ENCODE measurements at places on chromosomes 13 and 19.

DNA sequence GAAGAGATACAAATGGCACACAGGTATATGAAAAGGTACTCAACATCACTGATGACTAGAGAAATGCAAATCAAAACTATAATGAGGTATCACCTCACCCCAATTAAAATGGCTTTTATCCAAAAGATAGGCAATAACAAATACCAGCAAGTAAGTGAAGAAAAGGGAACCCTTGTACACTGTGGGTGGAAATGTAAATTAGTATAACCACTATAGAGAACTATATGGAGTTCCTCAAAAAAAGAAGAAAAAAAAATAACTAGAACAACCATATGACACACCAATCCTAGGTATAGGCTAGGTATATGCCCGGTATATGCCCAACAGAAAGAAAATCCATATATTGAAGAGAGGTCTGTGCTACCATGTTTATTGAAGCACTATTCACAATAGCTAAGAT, 150.9 kb downstream of the VWA8 start:
- no peak for DNase-seq

DNA sequence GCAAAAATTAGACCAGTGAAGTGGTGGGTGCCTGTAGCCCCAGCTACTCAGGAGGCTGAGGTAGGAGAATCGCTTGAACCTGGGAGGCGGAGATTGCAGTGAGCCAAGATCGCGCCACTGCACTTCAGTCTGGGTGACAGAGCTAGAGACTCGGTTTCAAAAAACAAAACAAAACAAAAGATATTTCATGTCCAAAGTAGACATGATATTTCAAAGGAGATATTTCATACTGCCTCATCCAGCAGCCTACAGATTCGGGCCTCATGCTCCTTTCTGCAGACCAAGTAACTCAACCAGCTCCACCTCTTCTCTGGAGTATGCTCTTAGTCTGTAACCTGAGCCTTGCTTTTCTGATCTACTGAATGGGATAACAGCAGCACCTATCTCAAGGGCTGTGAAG, 15.0 kb downstream of the ZC3H4 start:
- no peak for DNase-seq

GRCh38 chr13:112775791-112776279, 86.0 kb downstream of the ATP11A start:
- no peak for DNase-seq

- DNase-seq = no peak
Measured at GRCh38 chr19:11861301-11861700, 12.8 kb downstream of the ZNF439 start.

- no peak for DNase-seq
Measured at GRCh38 chr13:66532845-66533244, 697.3 kb downstream of the PCDH9 start.

- DNase-seq = no peak
Measured at GRCh38 chr13:76878043-76878442, 8.2 kb downstream of the KCTD12 start.

GRCh38 chr13:83503424-83503823, 378.9 kb downstream of the SLITRK1 start:
- no peak for DNase-seq

DNA sequence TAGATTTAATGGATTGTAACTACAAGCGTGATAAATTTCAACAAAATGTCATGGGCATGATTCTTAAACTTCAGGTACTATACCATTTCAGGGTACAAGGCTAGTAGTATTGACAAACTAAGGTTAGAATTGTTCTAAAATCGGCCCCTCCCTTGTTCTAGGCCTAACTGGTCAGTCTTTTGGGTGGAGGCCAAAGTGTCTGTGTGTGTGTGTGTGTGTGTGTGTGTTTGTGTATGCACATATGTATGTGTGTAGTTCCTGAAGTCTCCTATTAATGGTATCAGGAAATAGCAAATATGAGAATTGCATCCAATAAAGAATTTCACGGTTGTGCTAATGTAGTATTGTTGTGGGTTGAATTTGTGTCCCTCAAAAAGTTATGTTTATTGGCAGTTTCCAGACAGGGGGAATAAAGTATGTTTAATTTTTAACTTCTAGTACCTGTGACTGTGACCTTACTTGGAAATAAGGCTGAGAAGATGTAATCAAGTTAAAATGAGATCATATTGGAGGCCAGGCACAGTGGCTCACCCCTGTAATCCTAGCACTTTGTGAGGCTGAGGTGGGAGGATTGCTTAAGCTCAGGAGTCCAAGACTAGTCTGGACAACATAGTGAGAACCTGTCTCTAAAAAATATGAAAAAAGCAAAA, 119.2 kb downstream of the KLF5 start:
- DNase-seq = no peak

- DNase-seq = no peak
Measured at GRCh38 chr13:98938801-98939200, 39.1 kb downstream of the DOCK9 start.

GRCh38 chr13:30697996-30698401, 37.3 kb upstream of the ALOX5AP start:
- DNase-seq = no peak

DNA sequence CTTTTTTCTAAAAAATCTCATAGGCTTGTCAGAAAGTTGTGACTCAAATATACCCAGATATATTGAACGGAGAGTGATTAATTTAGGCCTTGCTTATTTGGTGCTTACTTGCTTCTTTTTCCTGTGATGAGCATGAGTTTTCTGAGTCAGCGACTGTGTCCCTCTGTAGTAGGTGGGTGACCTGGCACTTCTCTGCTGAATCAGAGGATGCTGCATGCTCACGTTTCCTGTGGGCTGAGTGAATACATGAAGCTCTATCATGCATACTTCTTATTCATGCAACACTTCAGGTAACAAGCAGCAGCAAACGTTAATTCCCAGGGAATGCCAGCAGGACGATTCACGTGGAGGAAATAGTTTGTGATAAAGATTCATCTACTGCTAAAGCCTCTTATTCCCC, 245.0 kb downstream of the KLF5 start:
- DNase-seq = no peak

GRCh38 chr13:98972627-98973026, 5.2 kb downstream of the DOCK9 start:
- no peak for DNase-seq

DNA sequence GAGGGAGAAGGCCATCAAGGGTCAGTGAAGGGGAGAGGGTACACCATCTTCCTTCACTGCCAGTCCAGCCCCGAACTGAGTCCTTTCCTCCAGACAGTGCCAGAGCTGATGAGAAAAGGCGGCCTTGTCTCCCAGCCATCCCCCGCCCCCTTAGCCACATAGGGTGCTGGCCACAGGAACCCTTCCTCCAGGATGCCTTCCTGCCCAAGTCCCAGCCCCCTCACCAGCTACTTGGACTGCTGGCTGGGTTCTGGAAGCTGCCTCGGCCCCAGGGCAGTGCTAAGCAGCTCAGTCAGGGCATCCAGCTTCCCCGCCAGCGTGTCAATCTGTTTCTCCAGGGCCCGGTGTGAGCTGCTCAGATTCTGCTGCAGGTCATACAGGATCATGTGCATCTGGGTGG, 12.6 kb upstream of the SMG9 start:
- no peak for DNase-seq

- DNase-seq = no peak
Measured at GRCh38 chr19:48258350-48258749, 2.6 kb upstream of the CARD8 start.

GRCh38 chr13:83620530-83621220, 261.6 kb downstream of the SLITRK1 start:
- DNase-seq = no peak

- no peak for DNase-seq
Measured at GRCh38 chr13:20497006-20497775, 28.5 kb downstream of the CRYL1 start.

DNA sequence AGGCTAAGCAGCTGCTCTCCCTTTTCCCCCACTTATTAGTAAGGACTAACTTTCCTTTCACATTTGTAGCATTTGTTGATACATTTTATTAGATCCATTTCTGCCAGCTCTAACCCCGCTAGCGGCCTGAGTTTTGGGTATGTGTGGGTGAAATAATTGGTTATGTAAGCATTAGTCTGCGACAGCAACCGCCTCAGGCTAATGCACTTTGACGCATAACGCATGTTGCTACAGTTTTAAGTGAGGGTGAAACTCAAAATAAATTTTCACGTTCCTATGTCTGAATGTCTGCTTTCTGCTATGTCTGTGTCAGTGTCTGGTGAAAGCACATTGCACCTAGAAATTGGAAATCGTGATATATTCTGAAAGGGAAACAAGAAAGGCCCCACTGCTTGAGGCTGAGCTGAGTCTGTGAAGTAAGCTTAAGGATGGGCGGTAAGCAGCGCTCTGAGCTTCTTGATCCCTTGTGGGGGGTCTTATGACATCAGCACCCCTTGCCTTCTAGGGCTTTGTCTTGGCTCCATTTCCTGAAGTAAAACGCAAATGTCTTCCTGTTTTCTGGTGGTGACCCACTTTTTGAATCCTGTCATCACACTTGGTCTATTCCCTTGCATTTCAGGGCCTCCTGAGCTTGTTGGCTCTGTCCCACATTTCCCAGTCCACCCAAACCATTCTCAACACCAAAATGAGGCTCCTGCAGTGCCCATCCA, 648.3 kb upstream of the ARGLU1 start:
- no peak for DNase-seq

GRCh38 chr19:57788114-57788692, 18.7 kb downstream of the ZNF586 start:
- no peak for DNase-seq

- no peak for DNase-seq
Measured at GRCh38 chr13:113607889-113608635, 23.5 kb downstream of the TFDP1 start.

DNA sequence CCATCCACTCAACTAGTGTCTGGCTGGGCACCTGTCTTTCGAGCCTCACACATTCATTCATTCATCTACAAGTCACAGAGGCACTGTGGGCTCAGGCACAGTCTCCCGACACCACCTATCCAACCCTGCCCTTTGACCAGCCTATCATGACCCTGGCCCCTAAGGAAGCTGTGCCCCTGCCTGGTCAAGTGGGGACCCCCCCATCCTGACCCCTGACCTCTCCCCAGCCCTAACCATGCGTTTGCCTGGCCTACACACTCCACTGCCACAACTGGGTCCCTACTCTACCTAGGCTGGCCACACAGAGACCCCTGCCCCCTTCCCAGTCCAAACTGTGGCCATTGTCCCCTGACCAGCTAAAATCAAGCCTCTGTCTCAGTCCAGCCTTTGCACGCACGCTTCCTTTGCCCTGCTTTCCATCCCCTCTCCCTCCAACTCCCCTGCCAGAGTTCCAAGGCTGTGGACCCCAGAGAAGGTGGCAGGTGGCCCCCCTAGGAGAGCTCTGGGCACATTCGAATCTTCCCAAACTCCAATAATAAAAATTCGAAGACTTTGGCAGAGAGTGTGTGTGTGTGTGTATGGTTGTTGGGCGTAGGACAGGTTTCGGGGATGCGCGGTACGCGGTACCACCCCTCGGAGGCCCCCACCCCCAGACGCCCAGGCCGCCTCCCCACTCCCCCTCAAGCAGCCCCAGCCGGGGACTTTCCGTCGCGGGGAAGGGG, 404 bp upstream of the IL27RA start:
- no peak for DNase-seq

DNA sequence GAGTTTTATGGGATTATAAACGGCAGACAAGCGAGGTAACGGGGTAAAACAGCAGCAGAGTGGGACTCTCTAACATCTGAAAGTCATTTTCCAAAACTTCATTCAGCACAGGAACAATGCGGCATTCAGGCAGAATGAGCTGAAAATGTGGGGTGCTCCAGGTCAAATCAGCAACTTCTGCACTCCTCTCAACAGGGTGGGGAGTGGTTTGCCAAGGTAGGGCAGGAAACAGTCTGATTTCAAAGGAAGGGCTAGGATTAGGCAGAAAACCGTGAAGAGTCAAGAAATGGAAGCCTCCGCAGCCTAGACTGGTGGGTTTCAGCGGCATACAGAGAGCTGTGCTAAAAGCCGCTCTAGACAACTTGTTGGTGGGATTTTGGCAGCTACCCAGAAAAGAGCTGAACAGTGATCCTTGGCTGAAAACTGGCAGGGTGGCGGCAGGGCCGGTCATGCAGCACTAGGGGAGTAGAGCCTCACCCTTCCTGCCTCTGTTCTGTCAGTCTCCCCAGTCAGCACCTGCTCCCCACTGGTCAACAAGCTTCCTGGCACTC, 154.2 kb upstream of the KLF12 start:
- no peak for DNase-seq

DNA sequence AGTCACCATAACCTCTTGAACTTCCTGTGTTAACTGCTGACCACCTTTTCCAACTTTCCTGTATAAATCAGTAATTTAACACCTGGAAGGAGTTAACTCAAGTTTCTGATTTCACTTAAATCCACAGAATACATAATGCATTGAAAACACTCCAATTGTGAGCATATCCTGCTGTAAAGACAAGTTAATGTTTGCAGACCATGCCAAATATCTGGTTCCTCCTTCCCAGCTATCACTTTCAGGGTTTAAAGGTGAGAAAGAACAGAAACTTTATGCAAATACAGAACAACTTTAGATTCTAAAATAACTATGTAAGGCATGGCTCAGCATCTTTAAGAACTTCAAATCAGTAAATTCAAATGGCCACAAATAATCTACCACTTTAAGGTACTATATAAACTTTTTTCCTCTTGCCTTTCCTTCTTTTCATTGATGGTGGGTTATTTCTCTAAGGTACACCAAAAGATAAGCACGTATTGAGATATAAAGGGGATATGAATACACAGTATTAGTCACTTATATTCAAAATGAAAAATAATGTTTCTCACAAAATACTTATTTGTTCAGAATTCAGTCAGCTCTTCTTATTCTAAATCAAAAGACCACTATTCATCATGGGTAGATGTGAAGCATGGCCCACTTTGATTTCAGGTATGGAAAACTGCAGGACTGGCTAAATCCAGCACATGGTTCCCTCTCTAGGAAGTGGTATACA, 6.6 kb upstream of the TPTE2 start:
- no peak for DNase-seq

DNA sequence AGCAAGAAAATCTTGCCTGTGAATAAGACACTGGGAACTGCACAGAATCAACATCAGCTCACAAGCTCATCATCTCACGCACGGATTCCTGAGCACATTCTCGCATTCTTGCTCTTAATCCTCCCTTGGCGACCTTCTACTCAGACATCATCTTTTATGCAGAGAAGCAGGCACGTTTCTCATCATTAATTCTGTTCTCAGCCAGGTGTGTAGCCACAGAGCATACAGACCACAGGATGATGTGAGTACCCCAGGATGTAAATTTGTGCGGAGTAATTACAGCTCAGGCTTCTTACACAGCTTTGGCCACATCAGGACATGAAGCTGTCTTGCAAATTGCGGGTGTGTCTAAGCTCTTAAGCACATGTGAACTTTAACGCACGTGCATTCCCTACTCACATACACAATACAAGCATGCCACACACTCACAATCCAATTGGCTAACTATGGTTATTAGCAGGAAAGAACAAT, 36.5 kb upstream of the SACS start:
- DNase-seq = peak; percentile 67

DNA sequence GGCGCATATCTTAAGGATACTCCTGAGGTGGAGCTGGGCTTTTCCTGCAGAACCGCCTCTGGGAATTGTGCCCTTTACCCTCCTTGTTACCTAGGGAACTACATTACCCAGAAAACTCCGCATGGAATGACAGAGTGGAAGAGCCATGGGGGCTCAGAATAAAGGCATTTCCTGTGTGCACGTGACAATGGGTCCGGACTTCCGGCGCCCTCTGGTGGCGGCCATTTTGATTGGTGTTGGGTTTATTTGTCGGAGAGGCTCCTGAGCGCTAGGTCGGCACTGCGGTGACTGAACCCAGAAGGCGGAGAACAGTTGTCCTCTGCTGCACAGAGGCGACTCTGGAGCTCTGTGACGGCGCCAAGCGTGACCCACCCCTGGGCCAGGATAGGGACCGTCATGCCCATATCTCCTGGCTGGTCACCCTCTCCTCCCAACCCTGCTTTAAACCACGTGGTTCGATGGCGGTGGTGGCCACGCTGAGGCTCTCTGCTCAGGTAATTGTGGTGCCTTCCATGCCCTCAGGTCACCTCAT, at the start of gene ZNF587B:
Gene ZNF587B, plus strand, starts transcription at position 229 of the 532 bp plus-strand sequence. Its CDS starts 230 bp downstream, at position 459.
- DNase-seq = peak; percentile 69

All from left renal cortex interstitium (tissue), 4 donors.